ENCODE measurements at places on chromosomes 4 and X.

- H3K36me3 ChIP-seq: no peaks in the 10 kb centered on the region
- DNase-seq: no peak
- H3K27ac ChIP-seq: no peak overlapping the region
- no peaks in the 10 kb centered on the region for H3K4me1 ChIP-seq
- no peaks in the 10 kb centered on the region for H3K27me3 ChIP-seq
Measured at GRCh38 chr4:112120021-112120420, 25.2 kb upstream of the FAM241A start.

DNA sequence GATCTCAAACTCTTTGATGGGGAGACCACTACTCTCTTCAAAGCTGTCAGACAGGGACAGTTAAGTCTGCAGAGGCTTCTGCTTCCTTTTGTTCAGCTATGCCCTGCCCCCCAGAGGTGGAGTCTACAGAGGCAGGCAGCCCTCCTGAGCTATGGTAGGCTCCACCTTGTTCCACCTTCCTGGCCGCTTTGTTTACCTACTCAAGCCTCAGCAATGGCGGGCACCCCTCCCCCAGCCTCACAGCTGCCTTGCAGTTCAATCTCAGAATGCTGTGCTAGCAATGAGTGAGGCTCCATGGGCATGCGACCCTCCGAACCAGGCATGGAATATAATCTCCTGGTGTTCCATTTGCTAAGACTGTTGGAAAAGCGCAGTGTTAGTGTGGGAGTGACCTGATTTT lies 42.1 kb upstream of the UGT2B10 start:
- no peak for DNase-seq
- no peak overlapping the region for H3K4me3 ChIP-seq
- no peaks in the 10 kb centered on the region for H3K4me1 ChIP-seq
- no peak overlapping the region for H3K27ac ChIP-seq
- no peaks in the 10 kb centered on the region for H3K27me3 ChIP-seq

- H3K36me3 ChIP-seq: no peaks in the 10 kb centered on the region
- DNase-seq: no peak
- H3K27me3 ChIP-seq: no peaks in the 10 kb centered on the region
- H3K27ac ChIP-seq: no peak overlapping the region
- no peak overlapping the region for H3K4me3 ChIP-seq
- no peaks in the 10 kb centered on the region for H3K4me1 ChIP-seq
Measured at GRCh38 chr4:165170819-165171218, 36.5 kb upstream of the KLHL2 start.

DNA sequence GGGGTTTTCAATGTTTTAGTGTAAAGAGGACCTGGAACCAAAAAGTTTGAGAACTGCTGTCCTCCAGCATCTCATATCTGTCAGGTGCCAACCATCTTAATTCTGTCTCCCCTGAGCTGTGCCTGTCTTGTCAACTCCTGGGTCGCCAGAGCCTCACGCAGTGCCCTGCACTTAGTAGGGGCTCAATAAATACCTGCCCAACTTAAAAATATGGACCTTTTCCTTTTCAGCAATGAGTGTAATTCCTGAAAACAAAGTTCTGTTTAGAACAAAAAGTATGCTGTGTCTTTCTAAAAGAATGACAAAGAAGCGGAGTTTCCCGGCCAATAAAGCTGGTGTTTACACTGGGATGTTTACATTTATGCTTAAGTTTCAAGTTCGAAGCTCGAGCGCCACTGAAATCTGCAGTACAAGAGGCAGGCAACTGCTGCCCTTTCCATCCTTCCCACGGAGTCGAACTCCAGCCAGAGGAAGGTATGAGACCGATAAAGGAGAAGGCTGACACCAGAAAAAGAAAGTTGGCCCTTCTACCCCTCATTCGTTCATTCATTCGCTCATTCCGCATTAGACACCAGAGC lies 1.1 kb upstream of the HTATSF1 start:
- H3K4me1 ChIP-seq: peaks cover 9% of the 10 kb centered on the region
- DNase-seq: no peak
- H3K27me3 ChIP-seq: peaks cover 5% of the 10 kb centered on the region

GRCh38 chrX:39555431-39555830 lies 542.3 kb downstream of the BCOR start:
- no peaks in the 10 kb centered on the region for H3K27me3 ChIP-seq
- H3K27ac ChIP-seq: no peak overlapping the region
- H3K36me3 ChIP-seq: no peaks in the 10 kb centered on the region
- H3K4me1 ChIP-seq: no peaks in the 10 kb centered on the region
- no peak for DNase-seq

All from neural progenitor cell (in vitro differentiated cells).